Stimulated activated CD4-positive, alpha-beta T cell treated with anti-CD3 and anti-CD28 coated beads, Interleukin-2, amount 100 ng/mL, for 24 hours (primary cell): ENCODE measurements at places on chromosomes 6 and 20.

- DNase-seq = no peak
These were observed 19.7 kb downstream of the SPDEF start for GRCh38 chr6:34536251-34536958.

DNA sequence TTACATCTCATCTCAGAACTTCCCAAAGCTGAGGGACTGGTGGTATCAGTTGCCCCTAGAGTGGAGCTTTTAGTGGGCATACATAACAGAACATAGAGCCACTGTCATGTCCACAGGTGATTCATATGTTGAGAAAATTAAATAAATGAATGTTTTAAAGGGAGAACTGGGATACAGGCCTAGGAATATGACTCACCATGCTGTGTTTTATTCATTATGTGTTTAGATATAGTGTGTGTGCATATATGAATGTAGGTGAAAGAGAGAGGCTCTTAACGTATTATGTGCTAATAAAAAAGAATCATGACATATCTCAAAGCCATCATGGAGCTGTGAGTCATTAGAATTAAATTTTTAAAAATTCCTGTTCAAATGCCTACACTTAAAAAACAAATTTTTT lies 332.2 kb upstream of the RSPO3 start:
- no peak for DNase-seq

- DNase-seq = no peak
These were observed 793 bp upstream of the HDAC2 start for GRCh38 chr6:113971741-113972140.

GRCh38 chr6:164243949-164244348 lies 829.4 kb downstream of the QKI start:
- no peak for DNase-seq

DNA sequence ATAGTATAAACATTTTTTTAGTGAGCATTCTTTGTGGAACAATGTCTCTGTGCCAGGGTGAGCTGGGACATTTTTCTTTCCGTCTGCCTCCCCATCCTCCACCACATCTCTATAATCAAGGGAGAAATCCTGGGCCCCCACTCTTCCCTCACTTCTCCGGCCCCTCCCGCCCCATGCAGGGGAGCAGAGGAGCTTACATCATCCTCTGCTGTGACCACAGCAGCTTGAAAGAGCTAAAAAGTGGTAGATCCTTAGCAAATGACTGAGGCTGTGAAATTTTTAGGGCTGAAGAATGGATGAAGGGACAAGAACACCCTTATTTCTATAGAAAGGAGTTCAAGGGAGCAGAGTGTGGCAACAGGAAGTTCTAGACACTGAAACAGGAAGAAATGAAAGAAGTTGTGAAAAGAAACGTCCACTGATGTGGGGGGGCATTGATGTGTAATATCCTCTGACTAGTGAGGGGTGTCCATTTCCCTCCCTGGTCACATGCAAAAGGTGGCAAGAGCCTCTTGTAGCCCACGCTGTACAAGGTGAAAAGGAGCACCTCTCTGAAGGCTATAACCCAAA lies 380.3 kb upstream of the JARID2 start:
- no peak for DNase-seq

DNA sequence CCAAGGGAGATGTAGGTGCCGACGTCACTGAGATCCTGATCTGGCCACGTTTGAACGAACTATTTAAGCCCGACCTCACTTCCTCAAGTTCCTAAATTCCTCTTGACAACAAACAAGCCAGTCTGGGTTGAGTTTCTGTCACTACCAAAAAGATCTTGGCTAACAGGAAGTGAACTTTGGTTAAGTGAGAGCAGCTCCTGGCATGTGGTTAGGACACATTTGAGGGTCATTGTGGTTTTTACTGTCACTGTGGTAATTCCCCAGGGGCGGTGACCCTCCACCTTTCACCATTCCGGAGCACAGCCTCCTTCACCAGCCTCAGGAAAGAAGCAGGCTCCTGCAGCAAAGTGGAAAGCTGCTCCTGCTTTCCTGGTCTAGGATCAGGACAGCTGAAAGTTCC lies 43.1 kb upstream of the ZNF831 start:
- no peak for DNase-seq

DNA sequence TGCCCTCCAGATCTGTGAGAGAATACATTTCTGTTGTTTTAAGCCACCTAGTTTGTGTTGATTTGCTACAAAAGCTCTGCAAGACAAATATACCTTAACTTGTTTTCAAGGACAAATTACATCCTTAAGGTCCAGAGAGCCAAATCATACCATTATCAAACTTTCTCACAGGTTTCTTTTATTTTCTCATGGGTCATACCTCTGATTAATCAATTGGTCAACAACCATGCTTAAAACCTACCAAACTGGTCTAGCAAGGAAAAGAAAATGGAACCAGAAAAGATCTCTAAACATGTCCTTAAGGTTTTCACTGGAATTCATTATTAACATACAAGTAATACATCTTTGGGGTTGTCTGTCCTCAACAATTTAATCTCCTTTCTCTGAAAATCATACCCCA lies 535.0 kb downstream of the CD83 start:
- DNase-seq = no peak

DNA sequence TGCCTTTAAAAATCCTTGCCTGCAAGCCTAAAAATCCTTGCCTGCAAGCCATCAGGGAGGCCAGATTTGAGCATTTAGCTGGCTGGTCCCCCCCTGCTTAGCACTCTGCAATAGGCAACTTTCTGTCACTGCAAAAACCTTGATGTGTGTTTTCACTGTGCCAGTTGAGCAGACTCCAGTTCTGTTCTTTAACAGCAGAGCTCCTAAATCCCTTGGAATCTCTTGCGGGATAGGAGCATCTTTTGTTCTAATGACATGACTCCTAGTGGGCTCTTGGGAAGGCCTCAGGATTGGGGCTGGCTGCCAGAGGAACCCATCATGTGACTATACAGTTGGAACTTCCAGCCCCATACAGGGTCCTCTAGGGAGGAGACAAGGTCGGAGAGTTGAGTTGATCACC lies 50.4 kb downstream of the FAM184A start:
- DNase-seq = no peak

GRCh38 chr6:16196260-16196983 lies 42.0 kb upstream of the GMPR start:
- no peak for DNase-seq

DNA sequence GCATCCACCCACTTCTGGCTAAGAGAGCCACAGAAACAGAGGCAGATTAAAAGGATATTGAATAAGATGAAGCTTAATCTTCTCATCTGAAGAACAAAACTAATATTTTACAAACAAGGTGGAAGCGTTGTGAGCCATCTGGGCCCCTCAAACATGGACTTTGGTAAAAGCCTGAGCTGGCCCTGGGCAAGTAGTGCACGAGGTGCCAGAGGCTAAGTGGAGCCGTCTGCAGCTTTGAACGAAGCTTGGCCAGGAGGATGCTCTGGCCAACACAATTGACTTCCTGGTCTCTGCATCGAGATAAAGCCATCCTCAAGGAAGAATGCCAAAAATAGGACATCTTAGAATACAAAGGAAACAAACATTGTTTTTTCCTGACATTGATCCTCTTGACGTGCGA lies 53.2 kb upstream of the PLEKHG1 start:
- DNase-seq = no peak

DNA sequence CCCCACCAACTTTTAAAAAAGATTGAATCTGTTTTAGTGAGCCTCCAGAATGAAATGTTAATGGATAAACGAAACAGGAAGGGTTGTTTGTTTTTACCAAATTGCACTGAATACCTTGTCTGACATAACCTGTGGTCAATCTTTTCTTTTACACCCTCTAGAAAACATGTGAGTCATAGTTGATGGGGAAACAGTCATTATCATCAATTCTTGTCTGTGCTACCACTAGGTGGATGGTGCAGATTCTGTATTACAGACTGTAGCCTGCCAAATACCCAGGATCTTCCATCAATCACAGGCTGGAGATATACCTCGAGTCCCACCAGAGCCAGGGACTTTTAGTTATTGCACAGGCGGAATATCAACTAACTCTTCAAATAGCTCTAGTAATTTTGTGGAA lies 29.5 kb upstream of the PKIB start:
- no peak for DNase-seq

DNA sequence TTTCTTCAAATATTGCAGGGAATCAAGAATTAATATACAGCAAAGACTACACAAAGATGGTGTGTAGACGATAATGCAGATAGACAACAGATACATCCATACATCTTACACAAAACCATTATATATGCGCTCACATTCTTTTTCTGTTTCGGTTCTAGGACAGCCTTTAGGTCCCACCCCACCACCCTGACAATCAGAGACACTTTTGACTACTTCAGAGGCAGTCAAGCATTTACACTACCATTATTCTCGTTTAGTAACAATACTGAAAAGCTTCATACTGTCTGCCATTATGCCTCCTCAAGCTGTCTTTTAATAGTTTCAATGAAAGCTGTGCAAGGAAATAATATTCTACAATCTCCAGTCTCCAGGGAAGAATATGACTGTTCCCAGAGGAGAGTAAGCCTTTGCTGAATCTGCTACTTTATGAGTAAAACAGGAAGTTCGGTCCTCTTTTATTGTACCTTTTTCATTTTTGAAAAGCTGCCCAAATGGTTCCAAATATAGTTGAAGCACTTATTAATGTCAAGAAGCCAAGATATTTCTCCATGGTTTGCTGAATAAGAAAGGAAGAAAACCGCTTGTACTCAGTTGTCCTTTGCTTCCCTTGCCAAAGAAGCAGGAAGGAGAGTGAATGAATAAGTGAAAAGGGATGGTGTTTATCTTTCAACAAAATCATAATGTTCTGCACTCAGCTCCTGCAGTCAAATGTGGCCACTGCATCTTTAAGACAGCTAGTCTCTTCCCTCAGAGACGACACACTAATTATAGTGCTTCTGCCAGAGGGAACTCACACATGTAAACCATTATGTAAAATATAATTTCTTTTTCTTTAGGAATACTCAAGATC lies 468.3 kb downstream of the CDC5L start:
- no peak for DNase-seq

- no peak for DNase-seq
These were observed 54.8 kb upstream of the FAM83C start for GRCh38 chr20:35347011-35347410.

DNA sequence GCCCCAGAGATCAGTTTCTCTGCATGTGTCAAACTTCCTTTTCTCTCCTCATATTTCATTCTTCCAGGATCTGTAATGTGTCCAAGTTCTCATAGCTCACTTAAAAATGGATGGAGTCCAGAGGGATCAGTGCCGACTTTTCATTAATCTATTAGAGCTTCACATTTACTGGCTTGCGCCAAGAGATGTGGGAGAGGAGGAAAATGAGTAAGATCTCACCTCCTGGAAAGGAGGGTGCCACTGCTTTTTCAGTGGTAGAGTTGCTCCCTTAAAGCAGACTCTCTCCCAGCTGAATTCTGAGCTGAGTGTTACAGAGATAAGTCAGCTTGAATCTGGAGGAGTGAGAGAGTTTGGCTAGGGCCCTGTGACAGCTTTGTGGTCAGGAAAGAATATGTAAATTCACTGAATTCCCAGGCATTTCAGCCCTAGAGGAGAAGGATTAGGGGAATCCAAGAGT lies 175.9 kb downstream of the SOX4 start:
- DNase-seq = no peak

DNA sequence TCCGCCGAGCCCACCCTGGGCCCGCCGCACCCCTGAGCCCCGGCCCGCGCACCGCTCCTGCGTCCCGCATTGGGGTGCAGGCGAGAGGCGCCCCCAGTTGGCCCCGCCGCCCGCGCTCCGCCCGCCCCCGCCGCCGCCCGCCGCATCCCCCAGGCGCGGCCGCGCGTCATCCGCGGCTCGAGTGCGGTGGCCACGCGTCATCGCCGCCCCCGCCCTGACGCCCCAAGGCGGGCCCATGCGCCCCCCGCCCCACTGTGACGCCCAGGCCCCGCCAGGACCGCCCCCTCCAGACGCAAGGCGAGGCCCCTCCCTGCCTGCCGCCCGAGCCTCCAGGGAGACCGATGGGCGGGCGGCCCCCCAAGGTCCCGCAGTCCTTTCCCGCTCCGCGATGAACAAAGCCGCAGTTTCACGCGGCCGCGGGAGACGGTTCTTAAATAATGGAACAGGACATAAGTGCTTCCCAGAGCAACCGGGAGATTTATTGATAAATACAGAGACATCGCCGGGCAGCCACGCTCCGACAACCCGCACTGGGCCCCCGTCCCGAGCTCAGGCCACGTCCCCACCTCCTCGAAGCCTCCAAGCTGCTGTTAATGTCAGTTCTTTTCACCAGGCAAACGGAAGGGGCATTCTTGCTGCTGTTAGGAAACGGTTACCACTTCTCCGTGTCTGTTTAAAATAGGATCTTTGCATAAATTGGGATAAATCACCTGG lies at the start of gene ANKRD60:
TSS of gene ANKRD60 (minus strand) at position 170 of the 714 bp plus-strand sequence. CDS start at position 170, 0 bp downstream.
- DNase-seq = peak; percentile 58

DNA sequence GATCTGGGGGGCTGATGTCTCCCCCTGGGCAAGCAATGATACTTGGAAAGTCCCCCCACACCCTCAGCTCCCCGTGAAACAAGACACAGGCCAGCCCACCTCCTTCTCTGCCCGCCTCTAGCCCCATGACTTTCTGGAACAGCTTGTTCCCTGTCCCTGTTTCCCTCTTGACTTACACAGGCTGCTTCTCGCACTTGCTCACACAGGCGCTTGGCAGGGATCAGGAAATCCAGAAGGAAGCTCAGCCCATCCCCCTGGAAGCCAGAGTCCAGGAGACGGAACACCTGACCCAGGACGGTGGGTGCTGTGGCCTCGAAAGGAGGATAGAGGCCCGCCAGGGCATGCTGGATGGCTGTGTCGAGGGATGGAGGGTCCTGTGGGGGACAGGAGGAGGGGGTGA lies 14.8 kb downstream of the KIAA1755 start:
- no peak for DNase-seq

GRCh38 chr6:30793521-30794194 lies 49.3 kb upstream of the IER3 start:
- no peak for DNase-seq

- no peak for DNase-seq
These were observed 5.9 kb downstream of the ZNF292 start for GRCh38 chr6:87161299-87161698.

- no peak for DNase-seq
These were observed 42.9 kb upstream of the TMEM181 start for GRCh38 chr6:158517038-158517437.

DNA sequence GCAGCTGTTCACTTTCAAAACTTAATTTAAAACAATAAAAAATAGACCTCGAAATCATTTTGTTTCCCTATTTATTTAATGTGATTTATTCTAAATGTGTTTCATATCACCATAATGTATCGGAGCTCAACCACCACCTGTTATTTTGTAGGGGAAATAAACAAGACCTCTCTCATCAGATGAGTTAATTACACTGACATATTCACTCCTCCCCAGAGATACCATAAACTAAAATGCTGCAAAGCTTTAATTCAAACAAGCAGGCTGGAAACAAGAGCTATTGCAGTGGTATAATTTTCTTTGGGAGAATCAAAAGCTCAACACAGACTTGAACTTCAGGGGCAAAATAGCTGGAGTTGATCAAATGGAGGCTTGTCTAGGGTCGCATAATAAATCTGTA lies 303.5 kb upstream of the TSHZ2 start:
- DNase-seq = no peak

DNA sequence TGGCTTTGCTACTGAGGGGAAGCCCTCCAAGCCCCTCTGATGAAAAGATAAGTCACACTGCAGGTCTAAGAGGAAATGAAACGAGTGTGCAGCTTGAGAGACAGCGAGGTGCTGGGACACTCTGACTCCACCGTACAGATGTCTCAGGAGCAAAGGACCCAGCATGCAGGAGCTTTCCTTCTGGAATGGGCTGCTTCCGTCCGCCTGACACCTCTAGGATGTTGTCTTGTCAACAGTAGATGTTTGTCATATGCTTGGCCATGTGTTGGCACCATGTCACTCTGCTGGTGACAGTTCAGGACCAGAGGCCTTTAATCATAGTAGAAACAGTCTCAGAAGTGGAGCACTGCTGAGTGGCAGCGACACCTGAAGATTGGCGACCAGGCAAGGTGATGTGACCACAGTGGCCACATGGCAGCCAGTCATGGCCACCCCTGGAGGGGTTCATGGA lies 46.7 kb downstream of the SLC24A3 start:
- DNase-seq = no peak
